ENCODE measurements at places on chromosomes 6 and 20.

- peak; percentile 98 for DNase-seq
Measured at GRCh38 chr20:47501482-47502270, at the start of gene NCOA3. TSS of gene NCOA3 (plus strand) at chr20:47501887. CDS start at chr20:47622248, 120,361 bp downstream.

DNA sequence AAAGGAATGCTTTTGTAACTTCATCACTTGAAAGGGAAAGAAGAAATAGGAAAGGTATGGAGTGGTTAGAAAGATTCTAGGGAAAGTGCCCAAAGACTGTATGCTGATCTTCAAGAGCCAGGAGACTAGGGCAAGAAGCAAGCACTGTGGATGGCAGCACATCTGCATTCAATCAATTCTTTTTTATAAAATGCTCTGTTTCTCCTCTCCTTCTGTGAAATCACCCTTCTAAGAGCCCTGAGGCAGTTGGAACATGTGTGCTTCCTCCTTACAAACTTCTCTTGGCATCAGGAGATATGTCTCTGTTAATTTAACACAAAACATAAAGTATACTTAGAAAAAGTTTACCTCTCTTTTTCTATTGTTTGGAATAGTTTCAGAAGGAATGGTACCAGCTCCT lies 1162.2 kb upstream of the GJE1 start:
- no peak for DNase-seq

DNA sequence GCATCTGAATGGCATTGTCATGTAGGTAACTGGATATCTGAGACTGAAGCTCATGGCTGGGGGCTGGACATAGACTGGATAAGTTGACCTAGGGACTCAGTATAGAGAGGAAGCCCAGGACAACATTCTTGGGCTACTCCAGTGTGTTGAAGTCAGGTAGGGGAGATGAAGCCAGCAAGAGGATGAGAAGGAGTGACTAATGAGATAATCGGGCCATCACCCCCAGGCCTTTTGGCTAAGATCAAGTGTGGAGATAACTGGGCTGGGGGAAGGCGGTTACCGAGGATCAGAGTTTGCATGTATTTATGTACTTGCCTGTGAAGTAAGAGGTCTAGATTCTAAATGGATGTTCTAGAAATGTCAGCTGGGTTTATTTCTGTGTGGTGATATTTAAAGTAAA lies 73.4 kb downstream of the ELOVL2 start:
- no peak for DNase-seq

DNA sequence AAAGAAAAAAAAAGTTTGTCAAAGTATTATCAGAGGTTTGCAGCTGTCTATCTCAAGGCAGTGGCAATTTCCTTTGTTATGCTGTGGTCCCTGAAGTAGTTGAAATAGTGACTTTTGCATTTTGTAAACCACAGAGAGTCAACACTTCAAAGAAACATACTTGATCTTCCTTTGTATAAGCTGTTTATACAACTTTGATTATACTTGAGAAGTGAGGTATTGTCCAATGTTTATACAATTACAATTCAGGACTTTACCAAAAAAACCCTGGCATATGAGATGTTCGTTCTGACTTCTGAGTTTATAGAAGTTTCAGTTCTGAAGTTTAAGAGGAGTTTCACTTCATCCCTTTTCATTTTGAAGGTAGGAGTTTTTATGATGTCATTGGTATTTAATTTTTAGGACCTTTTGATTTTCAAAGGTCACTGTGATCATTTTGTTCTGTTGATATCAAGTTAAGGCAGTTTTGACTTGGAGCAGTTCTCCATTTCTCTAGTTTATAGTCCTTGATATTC lies 4.0 kb downstream of the STK4 start:
- DNase-seq, result no peak

GRCh38 chr6:93550551-93551276 lies 131.4 kb upstream of the EPHA7 start:
- DNase-seq, result no peak

- no peak for DNase-seq
Measured at GRCh38 chr20:17403461-17403860, 127.7 kb downstream of the BFSP1 start.

DNA sequence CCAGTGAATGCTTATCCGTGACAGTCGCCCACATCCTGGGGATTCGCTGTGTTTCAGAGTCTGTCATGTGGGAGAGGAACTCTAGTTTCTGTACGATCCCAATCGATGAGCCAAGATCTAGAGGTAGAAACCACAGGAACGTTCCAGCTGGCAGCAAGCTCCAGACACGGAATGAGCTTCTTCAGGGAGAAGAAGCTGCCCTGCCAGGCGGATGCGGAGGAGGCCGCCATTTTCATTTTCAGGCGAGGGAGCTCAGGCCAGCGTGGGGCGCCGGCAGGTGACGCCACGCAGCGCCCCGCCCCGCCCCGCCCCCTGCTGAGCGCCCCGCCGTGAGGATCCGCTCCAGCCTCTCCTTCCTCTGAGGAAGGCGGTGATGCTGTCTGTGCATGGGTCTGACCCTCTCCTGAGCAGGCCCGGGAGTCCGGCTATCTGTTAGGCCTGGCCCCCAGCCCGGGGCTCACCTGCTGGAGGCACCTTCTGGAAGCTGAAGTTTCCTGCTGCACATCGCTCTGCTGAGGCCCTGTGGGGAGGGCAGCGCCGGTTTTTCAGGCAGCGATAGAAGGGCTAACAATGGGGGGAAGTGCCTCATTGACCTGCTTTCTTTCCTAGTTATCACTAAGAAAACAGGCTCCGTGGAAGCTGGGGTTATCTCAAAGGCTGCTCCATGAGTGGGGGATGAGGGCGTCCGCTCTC lies 147.5 kb downstream of the ERMARD start:
- no peak for DNase-seq

DNA sequence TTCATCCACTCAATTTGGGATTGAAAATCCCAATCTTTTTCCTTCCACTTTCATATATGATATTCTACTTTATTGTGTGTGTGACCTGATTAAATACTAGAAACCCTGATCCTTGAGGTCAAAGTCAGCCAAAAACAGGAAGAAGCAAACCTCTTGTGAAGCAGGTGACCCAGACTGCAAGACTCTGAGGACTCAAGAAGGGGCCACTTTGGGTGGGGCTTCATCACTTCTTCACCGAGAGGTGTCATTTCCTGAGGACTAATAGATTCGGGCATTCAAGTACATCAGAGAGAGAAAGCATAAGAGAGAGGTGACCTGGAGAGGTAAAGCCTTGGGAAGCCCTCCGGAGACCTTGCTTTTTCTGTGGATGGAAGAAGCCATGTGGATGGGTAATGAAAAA lies 129.0 kb downstream of the CFAP61 start:
- DNase-seq, result no peak

- DNase-seq, result no peak
Measured at GRCh38 chr6:14728396-14729024, 517.4 kb upstream of the JARID2 start.

DNA sequence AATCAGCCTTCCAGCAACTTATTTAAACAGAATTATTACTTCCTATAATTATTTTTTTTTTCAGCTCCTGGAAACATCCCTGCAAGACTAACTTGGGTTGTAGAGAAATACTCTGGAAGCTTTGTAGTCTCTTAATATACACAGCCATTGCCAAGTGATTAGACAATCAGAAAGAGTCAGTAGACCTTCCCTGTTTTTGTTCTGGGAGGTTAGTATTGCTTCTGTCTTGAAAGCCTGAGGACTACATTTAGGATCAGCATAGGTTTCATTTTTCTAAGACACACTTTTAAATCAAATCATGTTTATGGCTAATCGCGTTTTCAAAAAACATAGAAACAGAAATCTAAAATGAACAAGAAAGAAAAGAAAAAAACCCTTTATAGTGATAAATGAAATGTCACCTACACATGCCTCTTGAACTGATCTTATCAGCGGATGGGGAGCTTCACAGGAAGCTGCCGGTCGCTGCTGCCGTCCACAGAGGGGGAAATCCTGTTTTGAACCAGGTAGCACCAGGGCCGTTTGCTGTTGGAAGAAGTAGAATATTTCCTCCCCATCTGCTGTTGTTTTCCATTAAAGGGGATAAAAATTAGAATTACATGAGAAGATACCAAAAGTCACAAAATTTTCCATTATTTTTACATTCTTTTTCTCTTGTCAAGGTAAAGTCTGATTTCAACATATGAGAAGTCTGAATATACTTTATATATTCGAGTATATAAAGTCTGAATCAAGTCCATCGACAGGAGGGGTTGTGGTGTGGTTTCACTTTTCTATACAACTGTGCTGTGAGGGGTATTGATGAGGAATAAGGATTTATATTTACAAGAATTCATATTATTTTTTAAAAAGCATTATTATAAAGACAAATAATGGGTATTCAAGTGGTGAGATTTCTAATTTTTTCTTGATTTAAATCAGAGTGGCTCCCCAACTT lies 94.6 kb downstream of the ARMC2 start:
- DNase-seq, result no peak

- peak; percentile 14 for DNase-seq
Measured at GRCh38 chr20:2382833-2383232, 2.1 kb downstream of the TGM6 start.

- no peak for DNase-seq
Measured at GRCh38 chr6:155219299-155219698, 44.5 kb upstream of the CLDN20 start.

- no peak for DNase-seq
Measured at GRCh38 chr20:15512916-15513315, 1060.3 kb downstream of the KIF16B start.

- DNase-seq, result peak; percentile 8
Measured at GRCh38 chr6:54493138-54493537, 184.9 kb downstream of the TINAG start.

DNA sequence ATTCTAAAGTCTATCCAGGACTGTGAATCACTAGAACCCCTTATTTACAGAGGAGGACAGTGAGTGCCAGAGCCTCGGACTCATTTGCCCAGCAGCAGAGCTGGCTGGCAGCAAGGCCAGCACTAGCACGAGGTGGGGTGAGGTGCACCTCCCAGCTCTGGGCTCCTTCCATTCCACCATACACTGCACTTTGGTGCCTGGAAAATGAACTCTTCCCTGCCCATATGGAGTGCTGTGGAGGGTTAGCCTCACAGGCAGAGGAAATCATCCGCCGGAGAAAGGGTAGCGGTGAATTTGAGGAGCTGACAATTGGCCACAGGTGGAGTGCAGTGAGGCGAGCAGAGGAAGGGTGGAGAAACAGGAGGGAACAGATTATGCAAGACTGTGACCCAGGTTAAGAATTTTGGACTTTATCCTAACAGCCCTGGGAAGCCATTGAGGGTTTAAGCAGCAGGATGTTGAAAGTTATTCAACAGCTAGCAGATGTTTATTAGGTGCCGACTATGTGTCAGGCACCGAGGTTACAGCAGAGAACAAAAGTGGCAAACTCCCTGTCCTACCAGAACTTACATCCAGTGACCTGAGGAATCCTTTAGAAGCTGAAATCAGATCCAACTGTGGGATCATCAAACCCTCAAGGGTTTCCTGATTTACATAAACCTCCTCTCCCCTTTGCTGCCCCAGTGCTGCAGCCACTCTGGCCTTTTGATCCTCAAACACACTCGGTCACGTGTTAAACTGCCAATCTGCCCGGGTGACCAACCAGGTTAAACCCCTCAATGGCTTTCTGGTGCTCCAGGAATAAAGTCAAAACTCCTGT lies 6.2 kb downstream of the TRIM26 start:
- peak; percentile 70 for DNase-seq

DNA sequence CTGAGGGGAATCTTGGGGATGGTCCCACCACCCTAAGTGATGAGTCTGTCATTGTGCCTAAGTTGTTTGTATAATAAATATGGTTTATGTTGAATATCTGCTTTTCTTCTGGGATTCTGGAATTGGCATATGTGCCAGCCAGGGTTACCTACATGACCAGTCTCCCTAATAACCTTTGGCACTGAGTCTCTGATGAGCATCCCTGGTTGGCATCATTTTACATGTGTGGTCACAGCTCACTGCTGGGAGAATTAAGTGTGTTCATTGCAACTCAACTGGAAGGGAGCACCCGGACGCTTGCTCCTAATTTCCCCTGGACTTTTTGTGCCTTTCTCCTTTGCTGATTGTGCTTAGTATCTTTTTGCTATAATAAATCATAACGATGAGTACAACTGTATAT lies 8.1 kb downstream of the SMAP1 start:
- no peak for DNase-seq

- DNase-seq, result no peak
Measured at GRCh38 chr20:21179757-21180156, 53.9 kb downstream of the KIZ start.

- DNase-seq, result no peak
Measured at GRCh38 chr20:31934968-31935764, 16.7 kb downstream of the PDRG1 start.

DNA sequence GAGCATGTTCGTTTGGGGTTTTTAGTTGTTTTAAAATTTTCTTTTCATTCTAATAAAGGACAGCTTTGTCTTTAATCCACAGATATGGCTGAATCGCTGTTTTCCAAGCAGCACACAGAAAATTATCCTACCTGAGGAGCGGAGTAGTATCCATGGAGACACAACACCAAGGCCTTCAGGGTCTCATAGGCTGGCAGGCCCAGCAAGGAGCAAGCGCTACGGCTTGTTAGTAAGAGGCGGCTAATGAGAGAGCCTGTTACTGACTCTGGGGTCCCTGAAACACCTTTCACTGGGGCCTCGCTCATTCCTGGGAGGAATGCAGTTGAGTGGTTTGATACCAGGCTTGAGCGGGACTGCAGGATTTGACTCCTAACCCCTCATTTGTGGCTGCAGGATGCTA lies 303.8 kb upstream of the CDH4 start:
- no peak for DNase-seq

GRCh38 chr6:13536796-13537526 lies 37.4 kb upstream of the SIRT5 start:
- DNase-seq, result no peak

- DNase-seq, result no peak
Measured at GRCh38 chr6:3119040-3119723, 671 bp downstream of the BPHL start.

DNA sequence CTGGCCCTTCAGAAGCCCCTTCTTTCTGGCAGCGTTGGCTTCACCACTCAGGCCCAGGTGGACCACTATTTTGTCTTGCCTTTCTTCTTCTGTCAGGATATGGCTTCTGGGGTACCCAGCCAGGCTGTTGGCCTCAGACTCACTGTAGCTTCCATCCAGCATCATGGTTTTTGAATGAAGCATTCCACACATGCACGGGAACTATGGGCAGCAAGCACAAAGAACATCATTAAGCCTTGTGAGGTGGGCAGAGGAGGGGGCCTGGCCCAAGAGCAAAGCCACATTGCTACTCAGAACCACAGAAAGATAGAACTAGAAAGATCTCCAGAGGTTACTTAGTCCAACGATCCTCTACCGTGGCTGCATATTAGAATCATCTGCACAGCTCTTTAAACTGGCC lies 40.6 kb upstream of the GABRR1 start:
- DNase-seq, result no peak

- no peak for DNase-seq
Measured at GRCh38 chr20:58026361-58026760, 202.1 kb downstream of the ANKRD60 start.

DNA sequence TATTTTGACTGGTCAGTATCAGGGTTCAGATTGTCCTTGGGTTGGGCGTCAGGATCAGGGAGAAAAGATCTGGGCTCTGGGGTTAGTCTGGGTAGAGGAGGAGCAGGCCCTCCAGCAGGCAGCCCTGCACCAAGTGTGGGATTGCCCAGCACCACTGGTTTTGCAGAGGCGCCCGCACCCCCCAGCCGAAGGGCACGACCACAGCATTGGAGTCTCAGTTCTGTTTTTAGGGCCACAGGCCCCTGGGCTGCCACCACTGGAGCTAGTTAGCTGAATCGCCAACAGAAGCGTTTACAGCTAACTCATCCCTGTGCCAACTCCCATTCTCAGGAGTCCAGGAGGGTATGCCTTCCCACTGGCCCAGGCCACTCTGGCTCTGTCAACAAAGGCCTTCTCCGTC lies 84.2 kb downstream of the TCP11 start:
- no peak for DNase-seq
